ENCODE measurements at places on chromosomes 13 and 19.

GRCh38 chr19:51627491-51628138 is 2.6 kb downstream of the SIGLEC5 start:
- no peak for DNase-seq

GRCh38 chr19:55638864-55639359 is 1.9 kb upstream of the ZNF580 start:
- no peak for DNase-seq

DNA sequence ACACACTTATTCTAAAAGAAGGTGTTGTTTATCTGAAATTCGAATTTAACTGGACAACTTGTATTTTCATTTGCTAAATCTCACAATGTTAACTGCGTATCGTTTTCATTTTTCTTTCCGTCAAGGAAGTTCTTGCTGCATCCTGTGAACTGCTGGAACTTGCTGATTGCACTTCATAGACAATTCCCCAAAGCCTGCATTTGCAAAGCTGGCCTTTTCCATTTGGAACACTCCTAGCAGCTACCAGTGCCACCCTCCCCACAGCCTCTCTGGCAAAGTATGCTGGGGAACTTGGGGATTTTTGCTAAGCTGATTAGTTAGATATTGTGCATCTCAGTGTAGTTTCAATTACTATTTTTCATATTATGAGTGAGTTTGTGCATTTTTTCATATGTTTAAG is 20.4 kb upstream of the ARGLU1 start:
- DNase-seq, result no peak

GRCh38 chr19:58252102-58252685 is 23.5 kb downstream of the ZNF544 start:
- DNase-seq, result no peak

- no peak for DNase-seq
Measured at GRCh38 chr19:38035515-38036495, 128.8 kb downstream of the SIPA1L3 start.

- DNase-seq, result no peak
Measured at GRCh38 chr13:75769141-75769905, 133.2 kb downstream of the LMO7 start.

GRCh38 chr19:19181488-19181998 is 10.4 kb downstream of the BORCS8 start:
- DNase-seq, result no peak

DNA sequence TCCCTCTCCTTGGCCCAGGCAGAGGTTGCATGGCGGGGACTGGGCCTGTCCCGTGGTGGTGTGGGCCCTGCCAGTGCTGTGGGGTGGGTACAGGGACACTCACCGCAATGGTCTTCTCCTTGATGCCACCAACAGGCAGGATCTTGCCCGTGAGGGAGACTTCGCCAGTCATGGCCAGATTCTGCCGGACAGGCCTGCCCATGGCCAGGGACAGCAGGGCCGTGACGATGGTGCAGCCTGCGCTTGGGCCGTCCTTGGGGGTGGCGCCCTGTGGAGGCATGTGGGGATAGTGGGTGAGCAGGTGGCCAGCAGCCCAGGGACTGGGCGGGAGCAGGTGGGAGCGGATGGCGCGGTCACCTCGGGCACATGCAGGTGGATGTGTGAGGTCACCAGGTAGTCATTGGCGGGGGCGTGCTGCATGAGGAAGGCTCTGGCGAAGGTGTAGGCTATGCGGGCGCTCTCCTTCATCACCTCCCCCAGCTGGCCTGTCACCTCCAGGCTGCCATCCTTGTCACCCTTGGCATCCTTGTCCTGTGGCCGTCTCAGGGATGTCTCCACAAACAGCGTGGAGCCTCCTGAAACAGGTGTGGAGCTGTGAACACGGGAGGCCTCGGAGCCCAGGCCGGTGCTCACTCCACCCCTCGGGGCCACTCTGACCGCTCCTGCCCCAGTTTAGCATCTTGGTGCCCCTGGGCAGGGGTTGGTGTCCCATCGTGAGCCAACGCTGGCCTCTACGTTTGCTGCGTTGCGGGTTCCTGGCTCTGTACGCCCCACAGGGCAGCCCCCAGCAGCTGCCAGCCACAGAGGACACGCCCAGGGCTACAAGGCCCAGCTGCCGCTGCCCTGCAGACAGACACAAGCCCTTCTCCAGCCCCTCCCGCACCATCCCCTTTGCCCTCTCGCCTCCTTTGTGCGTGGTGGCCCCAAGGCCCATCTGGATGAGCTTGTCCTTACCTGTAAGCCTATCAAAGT is 3.4 kb downstream of the RPL36 start:
- DNase-seq, result no peak

GRCh38 chr13:50742968-50743367 is 100.5 kb downstream of the DLEU7 start:
- DNase-seq, result no peak

- peak; percentile 48 for DNase-seq
Measured at GRCh38 chr19:57803594-57804325, 11.0 kb downstream of the ZNF552 start.

DNA sequence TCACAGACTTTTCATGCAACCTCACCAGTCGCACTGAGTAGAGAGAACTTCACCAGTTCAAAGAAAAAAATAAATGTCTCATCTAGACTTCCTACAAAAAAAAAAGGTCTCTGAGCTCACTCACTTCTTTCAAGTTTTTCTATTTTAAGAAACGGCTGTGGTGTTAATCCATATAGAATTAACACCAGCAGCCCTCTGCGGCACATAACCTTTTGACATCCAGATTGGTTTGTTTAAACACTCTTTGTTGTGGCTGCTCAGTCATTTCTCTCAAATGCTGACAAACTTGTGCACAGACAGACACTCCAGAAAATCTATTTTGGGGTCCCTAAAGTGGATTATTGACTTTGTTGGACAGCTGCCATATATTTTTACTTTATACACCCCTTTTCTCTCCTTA is 874.9 kb downstream of the EFNB2 start:
- no peak for DNase-seq

GRCh38 chr13:113737803-113738202 is 21.2 kb upstream of the TMEM255B start:
- DNase-seq, result no peak

DNA sequence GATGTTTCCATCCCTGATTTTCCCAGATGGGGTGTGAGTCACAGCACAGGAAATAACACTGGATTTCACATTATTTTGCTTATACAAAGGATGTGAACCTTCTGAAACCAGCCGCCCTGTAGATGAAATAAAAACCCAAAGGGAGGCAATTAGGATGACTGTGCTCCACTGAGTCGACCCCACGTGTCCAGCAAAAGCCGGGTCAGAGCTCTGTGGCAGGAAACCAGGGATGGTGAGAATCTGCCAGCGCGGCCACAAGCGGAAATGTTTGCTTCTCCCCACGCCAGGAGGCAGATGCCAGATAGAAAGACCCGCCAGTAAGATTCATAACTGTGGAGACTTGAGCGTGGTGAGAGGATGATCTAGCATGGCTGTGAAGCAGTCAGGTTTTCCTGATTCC is 764.4 kb downstream of the LIG4 start:
- DNase-seq, result peak; percentile 55

- no peak for DNase-seq
Measured at GRCh38 chr19:54127688-54128440, 9.7 kb upstream of the CNOT3 start.

- DNase-seq, result no peak
Measured at GRCh38 chr19:55255618-55256423, 3.0 kb downstream of the PPP6R1 start.

DNA sequence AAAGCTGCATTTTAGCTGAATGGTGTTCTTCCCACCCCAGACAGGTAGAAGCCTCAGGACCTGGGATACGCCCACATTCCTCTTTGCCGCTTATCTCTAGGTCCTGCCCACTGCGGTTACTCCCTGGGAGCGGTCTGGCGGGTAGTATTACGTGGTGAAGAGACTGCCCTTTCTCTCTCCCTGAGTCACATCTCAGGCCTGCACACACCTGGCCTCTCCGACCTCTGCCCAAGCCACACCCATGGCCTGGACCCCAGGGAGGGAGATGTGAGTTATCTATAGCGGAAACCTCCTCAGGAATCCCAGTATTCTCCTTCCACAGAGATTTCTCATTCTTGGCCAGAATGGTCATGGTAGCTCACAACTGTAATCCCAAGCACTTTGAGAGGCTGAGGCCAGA is 17.3 kb downstream of the RHPN2 start:
- DNase-seq, result no peak

GRCh38 chr19:8320564-8321066 is 560 bp downstream of the NDUFA7 start:
- no peak for DNase-seq

DNA sequence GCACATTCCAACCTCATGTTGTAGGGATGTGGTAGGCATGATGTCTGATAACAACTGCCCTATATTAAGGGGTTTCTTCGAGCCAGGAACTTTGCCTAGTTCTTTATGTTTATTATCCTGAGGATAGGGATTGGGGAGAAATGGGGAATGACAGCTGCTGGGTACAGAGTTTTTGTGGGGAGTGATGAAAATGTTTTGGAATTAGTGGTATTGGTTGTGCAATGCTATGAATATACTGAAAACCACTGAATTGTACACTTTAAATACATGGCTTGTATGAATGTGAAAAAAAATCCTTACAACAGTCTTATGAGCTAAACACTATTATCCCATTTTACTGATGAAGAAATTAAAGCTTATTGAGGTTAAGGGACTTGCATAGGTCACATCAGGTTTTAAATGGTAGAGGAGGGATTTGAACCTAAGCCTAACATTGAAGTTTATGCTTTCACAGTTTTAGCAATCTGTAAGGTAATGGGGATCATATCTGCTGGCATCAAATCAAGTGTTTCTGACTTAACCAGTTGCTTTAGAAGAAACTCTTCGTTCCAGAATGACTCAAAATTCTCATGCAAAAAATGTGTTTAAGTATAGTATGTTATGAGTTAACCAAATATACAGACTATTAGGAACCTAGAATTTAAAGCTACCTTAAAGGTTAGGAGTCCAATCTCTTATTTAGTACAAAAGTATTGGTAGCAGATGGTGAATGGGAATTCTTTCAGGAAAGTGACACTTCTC is 61.4 kb downstream of the ERCC5 start:
- DNase-seq, result no peak

DNA sequence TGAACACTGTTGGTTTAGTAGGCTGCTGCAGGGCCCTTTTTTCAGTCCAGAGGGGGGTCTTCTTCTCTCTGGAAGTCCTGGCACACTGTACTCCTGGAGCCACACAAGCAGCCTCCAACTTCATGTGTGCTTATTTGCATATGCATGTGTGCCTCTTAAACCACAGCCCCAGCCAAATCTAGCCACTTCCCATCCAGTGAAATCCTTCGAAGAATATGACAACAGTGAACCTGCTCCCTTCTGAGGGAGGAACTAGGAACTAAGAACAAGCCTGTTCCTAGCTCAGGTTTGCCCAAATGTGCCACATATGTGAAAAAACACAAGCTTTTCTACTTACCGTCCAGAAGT is 348.5 kb downstream of the FOXO1 start:
- no peak for DNase-seq

- DNase-seq, result no peak
Measured at GRCh38 chr19:28213470-28214082, 999.4 kb downstream of the UQCRFS1 start.

DNA sequence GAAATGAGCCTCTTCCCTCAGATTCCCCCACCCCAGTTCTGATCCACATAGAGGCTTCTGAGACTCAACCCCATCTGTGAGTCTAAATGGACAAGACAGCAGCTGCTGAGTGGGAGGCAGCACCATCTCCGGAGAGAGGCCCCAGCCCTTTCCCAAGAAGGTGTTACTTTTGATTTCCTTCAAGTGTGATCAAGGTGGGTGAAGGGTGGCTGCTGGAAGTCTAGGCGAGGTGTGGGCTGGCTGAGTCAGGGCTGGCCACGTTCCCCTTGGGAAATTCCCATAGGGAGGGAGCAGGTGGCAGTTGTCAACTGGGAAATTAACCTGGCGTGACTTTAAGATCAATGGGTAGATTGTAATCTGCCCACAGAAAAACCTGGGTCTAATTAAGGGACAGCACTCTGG is 148.0 kb downstream of the FOXO1 start:
- DNase-seq, result no peak

DNA sequence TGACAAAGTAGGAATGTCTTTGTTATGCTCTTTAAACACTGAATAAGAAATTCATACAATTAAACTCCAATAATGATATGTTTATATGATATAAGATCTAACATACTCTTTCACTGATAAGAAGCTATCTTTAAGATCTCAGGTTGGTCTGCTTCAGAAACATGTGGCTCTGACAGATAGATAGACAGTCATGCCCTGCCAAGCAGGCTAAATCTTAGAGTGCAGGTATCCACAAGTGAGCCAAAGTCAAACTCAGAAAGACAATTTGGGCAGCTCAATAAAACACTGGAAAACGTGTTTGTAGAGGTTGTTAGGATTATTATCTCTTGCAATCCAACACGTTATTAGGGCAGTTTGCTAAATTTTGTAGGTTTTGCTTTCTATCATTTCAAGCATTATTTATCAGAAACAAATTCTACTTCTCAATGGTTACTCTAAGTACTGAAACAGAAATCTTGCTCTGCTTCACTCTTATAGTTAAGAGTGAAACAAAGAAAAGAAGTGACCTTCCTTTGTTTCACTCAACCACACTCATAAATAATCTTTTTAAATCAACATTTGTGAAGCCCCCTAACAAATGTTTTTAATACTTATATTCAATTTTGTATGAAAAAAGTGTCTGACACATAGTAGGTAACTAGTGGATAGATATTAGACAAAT is 1255.6 kb downstream of the DIAPH3 start:
- DNase-seq, result no peak

DNA sequence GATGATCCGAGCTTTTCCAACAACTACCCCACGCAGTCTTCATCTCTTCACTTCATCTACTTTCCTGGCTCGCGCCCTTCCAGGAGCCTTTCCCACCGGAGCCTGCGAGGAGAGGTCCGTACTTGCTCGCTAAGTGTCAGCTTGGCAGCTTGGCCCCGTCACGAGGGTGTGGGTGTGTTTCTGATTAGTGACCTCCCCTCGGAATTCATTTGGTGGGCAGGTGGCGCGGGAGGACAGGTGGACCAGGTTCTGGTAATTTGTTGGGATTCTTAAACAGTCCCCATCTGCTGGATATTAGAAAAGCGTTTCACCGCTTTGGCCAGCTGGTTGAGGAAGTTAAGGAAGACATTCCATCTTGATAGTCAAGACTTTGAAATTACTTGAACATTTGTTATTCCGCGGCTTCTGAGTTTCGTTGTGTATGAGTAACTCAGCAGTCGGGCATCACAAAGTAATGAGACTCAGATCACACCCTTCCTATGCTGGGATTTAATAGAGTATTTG is 515 bp downstream of the UFM1 start:
- no peak for DNase-seq

- no peak for DNase-seq
Measured at GRCh38 chr19:12139269-12139668, 881 bp downstream of the ZNF20 start.

- no peak for DNase-seq
Measured at GRCh38 chr13:107421028-107421427, 794.3 kb downstream of the LIG4 start.

- DNase-seq, result peak; percentile 67
Measured at GRCh38 chr19:16463991-16464575, 7.7 kb downstream of the EPS15L1 start.
